ENCODE measurements at places on chromosomes 6 and 20.

GRCh38 chr20:61114493-61115175, 137.4 kb upstream of the CDH4 start:
- DNase-seq, result no peak

- no peak for DNase-seq
Observed at GRCh38 chr6:147438758-147439528, 69.5 kb upstream of the SAMD5 start.

DNA sequence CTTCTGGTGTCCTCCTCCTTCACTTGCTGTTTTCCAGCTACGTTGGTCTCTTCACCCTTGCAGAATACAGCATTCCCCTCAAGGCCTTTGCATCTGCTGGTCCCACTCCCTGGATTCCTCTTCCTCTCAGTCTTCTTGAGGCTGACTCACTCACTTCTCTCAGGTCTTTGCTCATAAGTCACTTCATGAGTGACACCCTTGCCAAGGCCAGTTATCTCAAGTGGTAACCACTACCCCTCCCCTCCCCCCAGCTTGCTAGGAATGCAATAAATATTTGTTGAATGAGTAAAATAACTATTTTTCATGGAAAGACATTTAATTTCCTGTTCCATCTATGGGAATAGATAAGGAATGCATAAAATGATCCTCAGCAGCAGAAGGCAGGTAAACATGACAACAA, 131.7 kb downstream of the PLCB4 start:
- no peak for DNase-seq

DNA sequence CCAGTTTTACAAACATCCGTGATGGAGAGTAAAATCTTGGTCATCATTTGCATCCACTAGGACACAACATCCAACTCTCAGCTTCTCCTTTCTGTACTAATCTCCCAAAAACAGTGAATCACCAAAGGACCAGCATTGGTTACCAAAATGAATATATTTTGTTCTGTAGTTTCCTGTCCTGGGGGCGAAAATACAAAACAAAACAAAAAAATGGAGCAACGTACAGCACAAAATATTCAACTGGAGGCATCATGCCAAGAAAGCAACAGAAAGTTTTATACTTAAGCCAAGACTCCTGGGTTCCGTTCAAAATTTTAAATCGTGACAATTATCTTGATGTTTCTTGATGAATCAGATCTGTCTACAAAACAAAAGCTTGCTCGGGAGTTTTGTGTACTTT, 126.6 kb upstream of the CCDC28A start:
- no peak for DNase-seq

DNA sequence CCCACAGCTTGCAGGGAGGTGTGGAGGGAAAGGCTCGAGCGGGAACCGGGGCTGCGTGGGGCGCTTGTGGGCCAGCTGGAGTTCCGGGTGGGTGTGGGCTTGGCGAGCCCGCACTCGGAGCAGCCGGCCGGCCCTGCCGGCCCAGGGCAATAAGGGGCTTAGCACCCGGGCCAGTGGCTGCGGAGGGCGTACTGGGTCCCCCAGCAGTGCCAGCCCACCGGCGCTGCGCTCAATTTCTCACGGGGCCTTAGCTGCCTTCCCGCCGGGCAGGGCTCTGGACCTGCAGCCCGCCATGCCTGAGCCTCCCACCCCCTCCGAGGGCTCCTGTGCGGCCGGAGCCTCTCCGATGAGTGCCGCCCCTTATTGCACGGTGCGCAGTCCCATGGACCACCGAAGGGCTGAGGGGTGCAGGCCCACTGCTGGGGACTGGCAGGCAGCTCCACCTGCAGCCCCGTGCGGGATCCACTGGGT, 1242.2 kb upstream of the EYS start:
- DNase-seq, result no peak

DNA sequence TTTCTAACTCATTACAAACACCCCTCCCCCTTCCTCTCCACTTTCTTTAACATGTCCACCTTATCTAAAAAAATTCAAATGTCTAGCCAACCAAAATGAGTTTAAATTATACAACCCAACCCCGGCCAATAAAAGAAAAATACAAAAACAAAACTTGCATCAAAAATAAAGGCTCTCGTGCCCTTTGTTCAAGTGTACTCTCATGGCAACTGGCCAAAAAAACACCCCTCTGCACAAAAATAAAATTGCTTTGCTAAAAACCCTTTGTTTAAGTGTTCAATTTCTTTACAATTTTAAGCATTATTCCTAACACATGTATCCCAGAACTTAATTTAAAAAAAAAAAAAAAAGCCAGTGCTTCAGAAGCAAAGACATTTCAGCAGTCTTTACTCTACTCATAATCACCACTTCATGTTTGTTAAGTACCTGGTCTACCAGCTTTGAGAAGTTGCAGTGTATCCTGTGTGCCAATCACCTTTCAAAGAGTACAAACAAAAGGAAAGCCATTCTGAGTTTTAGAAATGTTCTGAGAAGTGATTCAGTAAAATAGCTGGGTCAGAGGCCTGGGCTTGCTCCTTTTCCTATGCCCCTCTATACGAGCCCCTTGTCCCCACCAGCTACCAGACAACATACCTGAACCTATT, 87.5 kb downstream of the MDN1 start:
- no peak for DNase-seq

GRCh38 chr6:167467793-167468431, 143.0 kb downstream of the TTLL2 start:
- DNase-seq, result no peak

DNA sequence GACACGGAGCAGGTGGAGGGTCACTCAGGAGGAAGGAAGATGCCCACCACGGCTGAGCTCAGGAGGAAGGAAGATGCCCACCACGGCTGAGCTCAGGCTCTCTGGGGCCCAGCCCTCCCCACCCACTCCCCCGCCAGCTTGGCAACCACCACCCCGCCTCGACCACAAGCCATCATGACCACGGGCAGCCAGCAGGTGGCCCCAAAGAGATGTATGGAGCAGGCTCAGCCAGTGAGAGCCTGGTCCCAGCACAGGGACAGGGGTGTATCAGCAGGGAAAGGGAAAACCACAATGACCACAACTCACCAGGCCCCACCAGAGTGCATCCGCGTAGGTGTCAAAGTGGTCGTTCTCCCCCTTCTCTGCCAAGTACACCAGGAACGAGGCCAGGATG, 30.4 kb downstream of the KCNQ2 start:
- no peak for DNase-seq

DNA sequence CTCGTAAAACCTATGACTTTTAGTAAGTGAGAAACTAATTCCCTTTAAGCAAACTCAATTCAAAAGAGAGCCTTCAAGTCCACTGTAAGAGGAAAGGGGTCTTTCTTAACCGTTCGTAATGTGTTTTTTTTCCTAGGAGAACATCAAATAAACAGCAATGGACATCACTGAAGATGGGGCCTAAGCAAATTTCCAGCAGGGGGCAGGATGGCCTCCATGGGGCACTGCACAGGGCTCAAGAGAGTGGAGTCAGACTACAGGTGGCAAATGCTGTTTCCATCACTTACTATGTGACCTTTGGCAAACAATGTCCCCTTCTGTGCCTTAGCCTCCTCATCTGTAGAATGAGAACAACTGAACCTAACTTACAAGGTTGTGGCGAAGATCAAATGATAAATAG, 88.7 kb downstream of the ARHGAP18 start:
- DNase-seq, result no peak

- DNase-seq, result peak; percentile 67
Observed at GRCh38 chr6:106512048-106512967, 117.0 kb downstream of the RTN4IP1 start.

GRCh38 chr6:32973144-32974015, 5.0 kb downstream of the BRD2 start:
- no peak for DNase-seq

- DNase-seq, result no peak
Observed at GRCh38 chr6:138372711-138373463, 4.8 kb upstream of the SMIM28 start.

GRCh38 chr6:56238352-56238751, 9.0 kb downstream of the COL21A1 start:
- no peak for DNase-seq
